ENCODE measurements at places on chromosomes 1 and 21.

DNA sequence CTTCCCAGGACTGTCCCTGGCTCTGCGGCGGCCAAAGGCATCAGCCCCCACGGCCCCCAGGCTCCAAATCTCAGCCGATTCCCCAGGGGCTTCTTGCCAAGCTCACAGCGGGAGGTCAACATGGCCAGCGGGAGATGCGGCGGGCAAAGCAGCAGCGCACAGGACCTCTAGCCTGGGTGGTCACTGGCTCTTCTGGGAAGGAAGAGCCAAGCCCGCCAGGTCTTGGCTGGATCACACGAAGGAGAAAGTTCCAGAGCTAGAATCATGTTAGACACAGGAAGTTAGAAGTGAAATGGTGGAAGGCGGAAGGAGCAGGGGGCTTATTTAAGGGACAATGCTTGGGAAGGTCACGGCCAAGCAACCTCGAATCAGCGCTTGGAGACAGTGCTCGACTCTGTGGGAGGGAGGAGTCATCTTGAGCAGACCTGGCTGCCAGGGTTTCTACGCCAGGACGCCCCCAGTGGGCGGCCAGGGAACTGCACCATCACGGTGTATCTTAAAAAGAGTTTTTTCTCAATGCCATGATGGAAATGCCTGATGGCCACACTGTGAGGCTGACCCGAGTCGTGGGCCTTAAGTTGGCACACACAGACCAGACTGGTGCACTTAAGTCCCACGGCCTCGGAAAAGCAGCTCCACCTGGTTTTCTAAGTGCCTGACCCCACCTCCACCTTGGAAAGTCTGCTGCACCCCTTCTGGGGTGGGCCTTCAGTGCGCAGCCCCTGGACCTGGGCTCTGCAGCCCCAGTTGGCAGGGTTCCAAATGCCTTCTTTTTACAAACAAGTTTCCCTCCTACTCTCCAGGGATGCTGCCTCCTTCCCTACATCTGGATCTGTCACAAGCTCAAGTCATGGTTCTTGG, 29.3 kb downstream of the SLC66A1 start:
- peak; percentile 92 for DNase-seq

DNA sequence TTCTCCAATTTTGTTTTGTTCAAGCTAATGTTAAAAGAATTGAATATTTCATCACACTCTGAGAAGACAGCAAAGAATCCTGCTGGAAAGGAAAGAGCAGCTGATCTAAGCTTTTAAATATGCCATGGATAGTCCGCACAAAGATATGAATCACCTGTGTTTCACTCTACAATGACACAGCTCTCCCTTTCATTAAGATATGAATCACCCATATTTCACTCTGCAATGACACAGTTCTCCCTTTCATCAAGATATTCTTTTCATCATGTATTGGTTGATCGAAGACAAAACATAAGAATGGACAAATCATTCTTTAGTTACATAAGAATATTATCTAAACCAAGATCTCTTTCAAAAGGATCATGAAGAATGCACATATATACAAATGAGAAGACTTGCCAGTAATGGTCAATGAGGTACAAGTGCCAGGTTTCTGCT, 367.3 kb downstream of the SMYD3 start:
- DNase-seq: no peak

DNA sequence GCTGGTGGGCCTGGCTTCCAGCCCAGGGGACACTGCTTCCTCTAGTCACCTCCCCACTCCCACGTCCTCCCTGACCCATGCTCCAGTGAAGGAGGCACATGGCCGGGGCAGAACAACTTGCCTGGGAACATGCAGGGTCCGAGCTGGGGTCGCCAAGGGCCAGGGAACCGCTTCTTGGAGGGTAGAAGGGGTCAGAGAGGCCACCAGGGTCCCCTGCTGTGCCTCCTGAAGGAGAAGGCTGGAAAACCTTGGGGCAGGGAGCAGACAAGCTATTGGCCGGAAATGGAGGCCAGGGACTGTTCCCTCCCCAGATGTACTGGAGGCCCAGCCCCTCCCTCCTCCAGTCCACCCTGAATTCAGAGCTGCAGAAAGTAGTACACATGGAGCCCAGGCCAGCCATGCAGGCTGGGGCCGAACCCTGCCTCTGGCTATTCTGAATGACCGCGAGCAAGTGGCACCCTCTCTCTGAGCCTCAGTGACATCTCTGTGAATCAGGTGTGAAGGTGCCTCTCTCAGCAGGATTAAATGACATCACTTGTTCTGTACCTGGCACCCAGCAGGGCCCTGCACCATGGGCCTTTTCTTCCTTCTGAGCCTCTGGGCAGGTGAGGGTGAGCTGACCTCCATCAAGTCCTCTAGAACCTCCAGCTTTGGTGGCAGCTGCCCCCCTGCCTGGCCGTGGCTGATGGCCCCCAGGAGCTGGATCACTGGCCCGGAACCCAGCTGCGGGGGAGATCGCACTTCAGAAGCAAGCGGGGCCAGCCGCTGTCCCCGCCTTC, 15.7 kb downstream of the SPOCD1 start:
- DNase-seq: peak; percentile 2

DNA sequence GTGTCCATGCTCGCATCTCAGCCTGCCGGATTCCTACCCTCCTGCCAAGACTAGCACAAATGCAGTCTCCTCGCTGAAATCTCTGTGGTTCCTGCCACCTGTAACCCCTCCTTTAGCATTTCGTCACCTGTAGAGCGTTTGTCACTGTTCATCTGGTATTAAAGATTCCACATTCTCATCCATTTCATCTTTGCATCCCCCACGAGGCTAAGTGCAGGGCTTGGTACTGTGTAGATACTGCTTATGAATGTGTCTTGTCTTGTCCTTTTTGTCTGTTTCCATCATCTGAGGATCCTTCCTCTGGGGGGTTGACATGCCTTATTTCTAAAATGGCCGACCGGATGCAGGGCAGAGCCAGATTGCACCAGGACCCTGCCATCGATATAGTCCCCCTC, 53.7 kb upstream of the DNAJC6 start:
- no peak for DNase-seq

DNA sequence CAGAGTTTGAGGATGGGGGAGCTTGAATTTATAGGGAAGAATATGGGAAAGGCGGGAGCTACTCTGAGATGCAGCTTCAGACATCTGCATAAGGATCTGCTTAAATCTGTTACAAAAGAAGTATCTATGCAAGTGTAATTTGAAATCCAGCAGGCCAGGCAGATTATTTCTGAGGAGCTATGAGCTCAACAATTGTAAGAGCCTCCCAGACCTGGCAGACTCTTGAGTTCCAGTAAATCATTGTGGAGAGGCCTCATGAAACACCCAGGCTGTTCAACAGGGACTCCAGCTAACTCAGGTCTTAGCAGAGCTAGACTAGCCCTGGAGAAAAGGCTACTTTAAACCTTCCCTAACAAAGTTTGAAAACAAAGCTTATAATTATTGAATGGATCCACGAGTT, 647.5 kb upstream of the CHRM3 start:
- no peak for DNase-seq

GRCh38 chr1:54459726-54460191, 53.6 kb upstream of the SSBP3 start:
- DNase-seq: no peak

GRCh38 chr1:29981586-29982239, 741.7 kb downstream of the MATN1 start:
- no peak for DNase-seq

DNA sequence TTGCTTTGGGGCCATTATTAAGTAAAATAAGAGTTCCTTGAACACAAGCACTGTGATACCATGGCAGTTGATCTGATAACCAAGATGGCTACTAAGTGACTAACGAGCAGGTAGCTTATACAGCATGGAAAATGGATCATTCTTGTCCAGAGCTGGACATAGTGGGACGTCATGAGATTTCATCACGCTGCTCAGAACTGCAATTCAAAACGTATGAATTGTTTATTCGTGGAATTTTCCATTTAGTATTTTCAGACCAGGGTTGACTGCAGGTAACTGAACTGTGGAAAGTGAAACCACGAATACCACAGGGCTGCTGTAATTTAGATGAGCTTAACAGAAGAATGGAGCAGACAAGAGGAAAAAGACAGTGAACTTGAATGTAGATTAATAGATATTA, 38.9 kb downstream of the CCDC18 start:
- DNase-seq: no peak

DNA sequence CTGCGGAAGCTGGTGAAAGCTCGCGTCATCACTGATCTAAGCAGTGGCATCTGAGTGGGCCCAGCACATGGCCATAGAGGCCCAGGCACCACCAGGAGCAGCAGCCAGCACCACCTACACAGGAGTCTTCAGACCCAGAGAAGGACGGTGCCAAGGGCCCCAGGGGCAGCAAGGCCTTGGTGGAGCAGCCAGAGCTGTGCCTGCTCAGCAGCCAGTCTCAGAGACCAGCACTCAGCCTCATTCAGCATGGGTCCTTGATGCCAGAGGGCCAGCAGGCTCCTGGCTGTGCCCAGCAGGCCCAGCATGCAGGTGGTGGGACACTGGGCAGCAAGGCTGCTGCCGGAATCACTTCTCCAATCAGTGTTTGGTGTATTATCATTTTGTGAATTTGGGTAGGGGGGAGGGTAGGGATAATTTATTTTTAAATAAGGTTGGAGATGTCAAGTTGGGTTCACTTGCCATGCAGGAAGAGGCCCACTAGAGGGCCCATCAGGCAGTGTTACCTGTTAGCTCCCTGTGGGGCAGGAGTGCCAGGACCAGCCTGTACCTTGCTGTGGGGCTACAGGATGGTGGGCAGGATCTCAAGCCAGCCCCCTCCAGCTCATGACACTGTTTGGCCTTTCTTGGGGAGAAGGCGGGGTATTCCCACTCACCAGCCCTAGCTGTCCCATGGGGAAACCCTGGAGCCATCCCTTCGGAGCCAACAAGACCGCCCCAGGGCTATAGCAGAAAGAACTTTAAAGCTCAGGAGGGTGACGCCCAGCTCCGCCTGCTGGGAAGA, 3.2 kb upstream of the ARTN start:
- peak; percentile 61 for DNase-seq

- DNase-seq: no peak
Observed at GRCh38 chr1:100036718-100037655, 67.2 kb downstream of the SLC35A3 start.

GRCh38 chr21:19034041-19034440, 630.5 kb upstream of the TMPRSS15 start:
- no peak for DNase-seq

DNA sequence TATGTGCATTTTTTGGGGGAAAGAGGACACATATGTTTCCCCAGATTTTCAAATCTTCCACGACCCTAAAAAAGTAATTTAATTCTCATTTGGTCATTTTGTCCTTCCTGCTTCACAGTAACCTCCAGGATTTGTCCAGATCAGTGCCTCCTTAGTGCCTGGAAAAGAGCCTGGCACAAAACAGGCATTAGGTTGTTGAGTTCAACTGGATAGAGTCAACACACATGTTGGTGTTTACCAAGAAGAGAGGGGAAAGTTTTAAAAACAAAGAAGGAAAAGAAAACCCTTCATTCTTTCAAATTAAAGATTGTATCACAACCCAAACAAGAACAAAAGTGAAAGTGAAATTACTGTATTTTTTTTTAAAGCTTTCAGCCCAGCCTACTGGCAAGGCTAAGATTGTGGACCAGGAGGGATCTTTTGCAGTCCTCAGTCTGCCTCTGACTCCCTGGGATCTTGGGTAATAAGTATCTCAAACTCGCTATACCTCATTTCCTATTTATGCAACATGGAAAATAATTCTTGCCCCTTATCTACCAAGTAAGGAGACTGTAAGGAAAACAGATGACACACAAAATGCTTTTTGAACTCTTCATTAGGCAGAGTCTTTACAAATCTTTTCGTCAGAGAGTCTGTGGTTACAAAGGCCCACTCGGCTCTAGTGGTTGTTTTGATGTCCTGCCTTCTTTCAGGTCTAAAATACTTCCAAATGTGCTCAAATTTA, 57.8 kb downstream of the ZNF281 start:
- DNase-seq: no peak

DNA sequence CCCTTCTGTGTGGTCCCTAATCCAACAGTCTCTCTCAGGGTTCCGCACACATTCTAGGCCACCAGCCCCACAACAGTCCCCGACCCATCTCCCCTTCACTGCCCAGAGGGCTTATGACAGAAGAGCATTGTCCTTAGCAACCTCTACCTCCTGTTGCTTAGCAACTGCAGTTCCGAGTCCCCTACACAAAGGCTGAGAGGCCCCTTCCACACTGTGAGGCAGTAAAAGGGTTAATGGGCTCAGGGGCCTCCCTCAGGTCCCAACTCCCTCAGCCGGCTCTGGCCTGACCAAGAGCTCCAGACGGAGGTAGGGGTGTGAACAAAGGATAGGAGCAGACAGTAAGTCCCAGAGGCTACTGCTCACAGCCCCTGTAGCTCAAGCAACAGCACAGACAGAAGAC, 4.3 kb downstream of the IGSF9 start:
- DNase-seq: no peak

DNA sequence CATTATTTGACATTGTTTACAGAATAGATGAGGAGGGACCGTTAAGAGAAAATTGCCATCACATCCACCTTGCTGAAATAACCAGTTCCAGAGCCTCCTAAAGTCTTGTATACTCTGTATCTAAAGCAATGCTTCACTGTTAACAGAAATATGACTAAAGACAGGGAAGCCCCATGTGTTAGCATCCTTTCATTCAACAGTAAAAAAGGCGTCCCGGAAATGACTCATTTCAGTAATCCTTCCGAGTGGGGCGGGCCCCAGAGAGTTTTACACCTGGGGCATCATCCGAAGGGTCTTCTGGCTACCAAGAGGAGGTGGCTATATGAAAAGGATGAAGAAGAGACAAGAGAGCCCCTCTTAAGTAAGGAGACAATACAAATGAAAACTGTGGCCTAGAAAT, 227.2 kb downstream of the SLC45A1 start:
- DNase-seq: no peak

- DNase-seq: no peak
Observed at GRCh38 chr21:25999921-26000582, 170.5 kb downstream of the APP start.

- peak; percentile 26 for DNase-seq
Observed at GRCh38 chr1:183915625-183916510, 110.9 kb downstream of the RGL1 start.
